Stimulated activated CD8-positive, alpha-beta memory T cell treated with anti-CD3 and anti-CD28 coated beads, Interleukin-15, amount 100 ng/mL, for 1 hour (primary cell): ENCODE measurements at places on chromosomes 2 and 18.

DNA sequence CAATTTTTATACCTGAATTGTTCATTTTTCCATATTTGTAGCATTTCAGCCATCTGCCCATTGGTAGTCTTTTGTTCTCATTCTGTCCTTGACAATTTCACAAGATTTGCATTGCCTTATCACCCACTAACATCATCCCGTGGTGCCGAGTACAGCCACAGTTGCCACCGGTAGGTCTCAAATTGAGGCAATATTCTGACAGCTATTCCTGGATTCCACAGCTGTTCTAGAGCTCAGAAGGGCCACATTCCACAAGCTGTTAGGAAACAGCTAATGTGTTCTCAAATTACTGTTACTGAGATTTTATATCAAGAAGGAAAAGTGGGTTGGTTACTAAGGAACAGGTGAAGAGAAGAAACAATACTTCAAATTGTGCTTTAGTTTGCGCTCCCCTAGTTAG, 178.8 kb downstream of the RPRM start:
- DNase-seq, result no peak

DNA sequence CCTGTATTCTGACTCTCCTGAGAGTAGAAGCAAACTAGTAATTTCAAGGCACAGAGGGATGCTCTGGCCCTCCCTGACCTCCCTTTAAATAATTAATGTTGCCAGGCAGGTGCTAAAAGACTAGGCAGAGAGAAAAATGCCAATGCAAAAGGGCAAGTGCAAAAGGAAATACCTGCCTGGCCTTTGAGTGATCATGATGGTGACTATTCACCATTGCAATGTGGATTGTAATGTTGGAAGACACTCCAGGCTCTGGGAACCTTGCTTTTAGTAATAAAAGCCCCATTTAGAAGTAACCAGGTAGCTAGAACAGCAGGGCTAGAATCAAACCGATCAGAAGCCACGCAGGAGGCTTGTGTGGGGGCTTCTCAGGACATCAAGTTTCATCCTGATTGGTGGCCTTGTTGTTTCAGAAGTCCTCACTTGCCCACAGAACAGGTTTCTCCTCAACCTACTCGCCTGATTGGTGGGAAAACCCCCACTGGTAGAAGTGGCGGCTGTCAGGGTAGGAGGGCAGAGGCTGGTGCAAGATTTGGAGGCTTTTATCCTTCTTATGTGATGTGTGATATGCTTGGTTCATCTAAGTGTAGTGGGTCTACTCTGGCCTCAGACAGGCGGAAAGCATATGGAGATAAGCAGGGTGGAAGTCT, 16.0 kb upstream of the CHRNA1 start:
- no peak for DNase-seq

DNA sequence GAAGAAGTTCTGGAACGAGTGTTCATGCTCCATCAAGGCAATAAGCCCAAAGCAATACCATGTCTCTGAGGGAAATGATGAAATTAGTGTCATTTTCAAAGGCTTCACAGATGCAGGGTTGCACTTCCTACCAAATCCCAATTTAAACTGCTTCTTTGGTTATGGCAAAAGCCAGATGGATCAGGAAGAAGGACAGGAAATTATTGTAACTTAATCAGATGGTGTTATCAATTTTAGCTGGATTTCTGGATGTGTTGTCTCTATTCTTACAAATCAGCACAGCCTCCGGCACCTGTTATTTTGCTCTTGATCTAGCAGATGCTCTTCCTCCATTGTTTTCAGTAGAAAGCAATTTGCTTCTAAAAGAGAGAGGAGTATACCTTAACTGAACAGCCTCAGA, 693.4 kb downstream of the SOCS6 start:
- no peak for DNase-seq

GRCh38 chr2:179184610-179185009, 80.0 kb downstream of the SESTD1 start:
- DNase-seq, result no peak

GRCh38 chr2:3249476-3249962, 128.1 kb downstream of the EIPR1 start:
- no peak for DNase-seq

GRCh38 chr2:70471129-70471528, 82.5 kb downstream of the TGFA start:
- DNase-seq, result no peak

DNA sequence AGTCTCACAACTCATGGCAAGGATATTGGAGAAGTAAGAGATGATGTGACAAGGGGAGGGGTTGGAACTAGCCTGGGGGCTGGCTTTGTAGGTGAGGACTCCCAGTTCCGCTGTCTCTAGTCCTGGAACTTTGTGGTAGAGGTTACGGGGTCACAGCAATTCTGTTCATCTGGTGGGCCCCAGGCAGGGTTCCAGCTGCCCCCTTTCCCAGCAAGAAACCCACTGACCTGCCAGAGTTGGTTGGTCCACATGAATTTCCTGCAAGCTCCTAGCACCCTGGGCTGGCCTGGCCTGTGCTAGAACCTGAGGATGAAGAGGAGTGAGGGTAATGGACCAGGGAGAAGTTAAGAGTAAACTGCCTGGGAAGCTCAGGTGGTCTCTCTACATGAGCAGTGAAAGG, 41.3 kb downstream of the PSD4 start:
- no peak for DNase-seq

DNA sequence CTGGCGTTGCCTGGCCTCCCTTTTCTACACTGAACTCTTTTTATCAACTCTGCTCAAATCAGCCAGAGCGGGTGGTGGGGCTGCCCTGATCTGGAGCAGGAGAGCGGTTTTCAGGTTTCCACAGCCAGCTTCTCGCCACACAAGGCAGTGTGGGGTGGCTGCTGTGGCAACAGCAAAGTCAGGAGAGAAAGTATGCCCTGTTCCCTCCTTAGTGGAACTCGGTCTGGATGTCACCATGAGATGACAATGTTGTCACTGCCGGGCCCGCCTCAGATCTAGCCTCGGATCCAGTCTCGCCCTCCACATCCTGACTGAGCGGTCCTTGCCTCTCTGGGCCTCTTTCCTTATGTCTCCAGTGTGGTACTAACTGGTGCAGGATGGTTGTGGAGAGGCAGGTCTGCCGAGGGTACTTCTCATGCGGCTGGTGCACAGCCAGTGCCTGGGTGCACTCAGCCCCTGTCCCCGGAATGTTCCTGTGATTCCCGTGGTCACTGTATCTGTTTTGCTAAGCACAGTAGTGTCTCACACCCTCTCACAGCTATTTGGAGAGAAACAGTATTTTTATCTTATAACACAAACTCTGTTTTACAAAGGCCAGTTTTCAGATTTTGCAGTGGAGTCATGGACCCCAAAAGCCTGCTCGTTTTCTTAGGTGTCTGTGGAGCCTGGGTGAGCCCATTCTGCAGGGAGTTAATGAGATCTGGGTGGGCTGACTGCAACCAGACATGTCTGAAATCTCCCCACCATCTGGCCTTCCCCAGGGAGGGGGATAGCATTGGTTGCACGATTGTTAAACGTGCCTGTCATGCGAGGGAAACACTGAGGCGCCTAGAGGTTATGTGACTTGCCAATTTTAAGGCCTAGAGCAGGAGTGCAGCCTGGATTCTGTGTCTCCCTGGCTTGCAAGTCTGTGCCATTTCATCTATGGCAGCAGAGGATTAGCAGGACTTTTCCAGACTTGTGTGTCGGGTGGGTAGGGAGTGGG, 261.1 kb upstream of the AGAP1 start:
- DNase-seq, result no peak

DNA sequence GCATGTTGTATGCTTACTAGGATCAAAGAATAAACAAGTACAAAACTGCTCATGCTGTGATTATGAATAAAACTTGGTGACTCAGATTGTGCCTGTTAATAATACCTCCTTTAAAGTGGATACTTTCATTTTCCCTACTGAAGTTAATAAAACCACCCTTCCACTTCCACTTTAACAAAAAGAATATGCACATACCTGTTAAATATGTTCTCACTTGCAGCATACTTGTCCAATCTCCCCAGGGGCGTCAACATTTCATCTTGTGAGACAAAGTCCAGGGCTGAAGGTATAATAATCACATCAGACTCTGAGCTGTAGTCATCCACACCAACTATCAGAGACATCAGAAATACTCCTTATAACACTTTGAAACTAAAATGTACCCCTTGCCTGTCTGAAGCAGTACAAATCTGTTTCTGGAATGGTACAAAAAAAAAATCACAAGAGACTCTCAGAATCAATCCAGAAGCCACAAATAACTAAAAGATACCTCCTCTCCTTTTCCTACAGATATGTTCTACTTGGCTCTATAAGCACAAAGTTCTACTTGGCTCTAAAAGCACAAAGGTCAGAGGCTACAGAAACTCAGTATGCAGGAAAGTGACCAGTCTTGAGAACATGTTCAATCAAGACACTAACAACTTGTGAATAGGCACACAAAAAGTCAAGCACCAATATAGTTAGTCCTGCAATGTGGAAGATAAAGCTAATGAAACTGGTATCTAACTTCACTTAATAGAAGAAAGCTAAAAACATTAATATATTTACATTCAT, 19.3 kb downstream of the PPP4R1 start:
- no peak for DNase-seq

DNA sequence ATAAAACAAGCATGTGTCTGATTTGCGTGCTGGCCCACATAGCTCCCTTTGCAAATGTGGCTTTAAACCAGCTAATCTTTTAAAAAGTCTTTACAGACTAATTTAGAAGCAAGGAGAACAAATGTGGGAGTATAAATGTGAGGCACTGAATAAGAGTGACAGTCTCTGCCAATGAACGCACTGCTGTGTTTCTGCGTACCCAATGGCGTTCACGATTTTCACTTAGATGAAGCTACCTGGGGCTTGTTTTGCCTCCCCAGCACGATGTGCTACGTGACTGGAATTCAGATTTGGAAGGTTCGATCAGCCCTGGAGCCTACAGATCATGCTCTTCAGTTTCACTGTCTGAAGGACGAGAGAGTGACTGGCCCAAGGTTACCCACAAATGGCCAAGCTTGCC, 10.8 kb upstream of the CRACDL start:
- DNase-seq, result no peak

DNA sequence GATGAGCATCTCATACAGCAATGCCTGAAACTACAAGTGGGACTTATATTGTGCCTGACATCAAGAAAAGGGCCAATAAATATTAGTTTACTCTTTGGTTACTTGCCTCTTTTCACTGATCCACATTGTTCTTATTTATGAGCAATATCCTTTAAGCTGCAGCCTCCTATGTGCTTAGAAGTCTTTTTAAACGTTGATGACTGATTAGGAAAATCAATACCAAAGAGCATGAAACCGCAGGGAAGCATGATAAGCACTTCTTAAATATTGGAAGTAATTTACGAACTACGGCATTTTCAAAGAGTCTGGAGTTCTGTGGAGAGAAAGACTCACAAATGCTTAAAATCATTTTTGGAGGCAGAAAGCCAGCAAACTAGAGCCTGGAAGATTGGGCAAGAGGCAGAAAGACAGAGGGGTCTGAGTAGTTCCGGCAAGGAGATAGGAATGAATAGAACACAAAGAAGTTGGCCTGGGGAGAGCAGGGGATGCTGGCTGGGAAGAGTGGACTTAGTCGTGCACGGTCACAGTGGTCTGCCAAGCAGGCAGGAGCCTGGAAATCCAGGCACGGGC, 122.6 kb upstream of the NOSTRIN start:
- DNase-seq, result no peak

DNA sequence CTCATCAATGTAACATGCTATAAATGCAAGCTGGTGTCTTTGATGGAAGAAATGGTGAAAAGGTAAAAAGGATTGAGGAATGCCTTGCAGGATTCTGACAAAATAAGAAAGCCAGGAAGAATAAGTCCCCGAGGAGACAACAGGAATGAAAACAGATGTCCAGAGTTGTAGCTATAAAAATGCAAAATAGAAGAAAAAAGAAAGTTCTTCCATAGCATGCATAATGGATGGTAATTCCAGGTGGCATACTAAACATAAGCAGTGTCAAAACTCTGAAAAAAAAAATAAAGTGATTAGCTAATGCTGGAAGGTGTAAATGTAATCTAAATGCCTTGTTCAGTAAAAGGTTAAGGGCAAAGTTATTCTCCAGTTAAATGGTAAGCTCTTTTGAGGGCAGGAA, 225.9 kb upstream of the CHST9 start:
- no peak for DNase-seq

DNA sequence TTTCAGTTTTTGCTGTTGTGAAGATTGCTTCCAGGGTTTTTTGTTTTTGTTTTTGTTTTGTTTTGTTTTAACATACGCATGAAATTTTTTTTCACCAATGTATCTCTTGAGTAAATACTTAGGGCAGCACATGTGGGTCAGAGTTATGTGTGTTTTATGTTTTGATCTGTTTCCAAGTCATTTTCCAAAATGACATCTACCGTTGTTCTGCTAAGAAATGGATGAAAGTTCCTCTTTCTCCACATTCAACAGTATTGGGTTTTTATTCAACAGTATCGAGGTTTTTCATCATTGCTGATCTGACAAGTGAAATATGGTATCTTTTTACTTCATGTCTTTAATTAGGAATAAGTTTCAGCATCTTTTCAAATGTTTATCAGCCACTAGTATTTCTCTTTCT, 16.7 kb downstream of the RNF144A start:
- no peak for DNase-seq

- DNase-seq, result no peak
Measured at GRCh38 chr2:86383844-86384243, 46.4 kb upstream of the REEP1 start.

DNA sequence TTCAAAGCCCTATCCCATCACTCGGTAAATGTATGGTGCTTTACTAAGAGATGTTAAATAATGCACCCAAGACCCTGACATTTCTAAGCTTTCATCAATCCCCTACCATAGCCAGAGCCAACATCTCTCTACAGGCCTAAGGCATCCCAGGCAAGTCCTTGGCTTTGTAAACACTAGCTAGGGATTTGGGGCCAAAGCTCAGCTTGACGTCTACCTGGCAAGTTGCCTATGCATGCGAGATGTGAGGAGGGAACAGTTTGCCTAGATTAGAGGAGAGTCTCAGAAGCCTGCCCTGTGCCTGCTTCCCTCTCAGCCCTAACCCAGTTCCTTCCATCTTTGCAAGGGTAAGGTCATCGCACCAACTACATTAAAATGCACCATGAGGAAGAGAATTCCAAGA, 221.5 kb upstream of the NCKAP5 start:
- DNase-seq, result no peak

GRCh38 chr2:85394261-85394681, 15.9 kb downstream of the CAPG start:
- no peak for DNase-seq

DNA sequence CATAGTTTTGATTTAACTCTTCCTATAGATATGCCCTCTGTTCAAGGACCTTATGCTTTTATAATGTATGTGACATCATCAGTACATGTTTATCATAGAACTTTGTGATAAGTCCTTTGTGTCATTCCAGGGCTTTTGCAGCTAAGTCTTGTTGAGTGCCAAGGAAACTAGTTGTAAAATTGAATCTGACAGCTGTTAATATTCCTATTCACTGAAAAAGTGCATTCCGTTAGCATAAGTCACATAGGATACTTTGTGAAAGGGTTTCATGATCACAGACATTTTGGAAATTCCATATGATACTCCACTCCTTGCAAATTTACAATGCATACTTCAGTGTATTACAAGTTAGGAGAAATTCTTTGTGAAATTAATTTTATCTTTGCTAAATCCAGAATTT, 503.4 kb downstream of the CCDC85A start:
- no peak for DNase-seq

GRCh38 chr2:58146707-58147106, 94.4 kb downstream of the FANCL start:
- no peak for DNase-seq
